ENCODE measurements at places on chromosomes 1 and 21.

DNA sequence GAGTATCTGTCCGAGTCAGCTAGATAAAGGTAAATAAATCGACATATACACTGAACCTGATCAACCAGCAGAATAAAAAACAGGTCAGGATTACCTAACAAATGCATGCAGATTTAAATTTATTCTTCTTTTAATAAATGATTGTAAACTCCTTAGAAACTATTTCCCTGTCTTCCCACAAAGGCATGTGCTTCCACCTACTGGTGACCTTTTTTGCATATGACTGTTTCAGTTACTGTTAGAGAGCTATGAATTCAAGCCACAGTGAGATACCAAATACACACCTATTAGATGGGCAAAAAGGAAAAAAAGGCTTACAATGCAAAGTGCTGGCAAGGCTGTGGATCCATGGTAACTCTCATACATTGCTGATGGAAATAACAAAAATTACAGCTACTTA is 957.4 kb upstream of the NCAM2 start:
- no peak for DNase-seq

- DNase-seq = no peak
Observed at GRCh38 chr1:220798338-220798737, 11.6 kb downstream of the MTARC1 start.

DNA sequence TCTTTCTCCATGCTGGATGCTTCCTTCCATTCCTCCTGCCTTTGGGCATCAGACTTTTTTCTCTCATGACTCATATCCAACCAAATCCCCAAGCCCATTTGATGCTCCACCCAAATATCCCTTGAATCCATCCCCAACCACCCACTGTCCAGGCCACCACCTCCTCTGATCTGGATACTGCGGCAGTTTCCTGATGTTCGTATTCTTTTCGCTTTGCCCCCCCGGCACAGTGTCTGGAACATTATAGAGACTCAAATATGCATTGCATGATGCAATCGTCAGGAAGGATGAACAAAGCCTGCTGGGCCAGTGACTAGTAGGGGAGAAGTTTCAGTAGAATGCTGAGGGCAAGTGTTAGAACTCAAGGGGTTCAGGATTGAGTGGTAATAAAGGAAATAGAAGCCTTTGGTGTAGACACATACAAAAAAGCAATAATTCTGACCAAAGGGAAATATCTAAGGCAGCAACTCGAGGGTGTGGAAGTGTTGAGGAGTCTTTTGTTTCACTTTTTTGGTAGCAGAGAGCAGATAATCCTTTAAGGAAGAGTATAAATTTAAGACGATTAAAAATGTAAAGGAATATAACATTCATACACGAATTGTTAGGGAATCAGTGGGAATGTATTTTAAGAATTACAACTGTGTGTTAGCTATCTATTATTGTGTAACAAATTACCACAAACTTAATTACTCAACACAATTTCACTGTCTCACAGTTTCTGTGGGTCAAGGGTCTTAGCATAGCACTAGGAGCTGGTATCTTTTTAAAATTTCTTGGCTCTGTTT is 7.5 kb downstream of the S100A11 start:
- DNase-seq = no peak

DNA sequence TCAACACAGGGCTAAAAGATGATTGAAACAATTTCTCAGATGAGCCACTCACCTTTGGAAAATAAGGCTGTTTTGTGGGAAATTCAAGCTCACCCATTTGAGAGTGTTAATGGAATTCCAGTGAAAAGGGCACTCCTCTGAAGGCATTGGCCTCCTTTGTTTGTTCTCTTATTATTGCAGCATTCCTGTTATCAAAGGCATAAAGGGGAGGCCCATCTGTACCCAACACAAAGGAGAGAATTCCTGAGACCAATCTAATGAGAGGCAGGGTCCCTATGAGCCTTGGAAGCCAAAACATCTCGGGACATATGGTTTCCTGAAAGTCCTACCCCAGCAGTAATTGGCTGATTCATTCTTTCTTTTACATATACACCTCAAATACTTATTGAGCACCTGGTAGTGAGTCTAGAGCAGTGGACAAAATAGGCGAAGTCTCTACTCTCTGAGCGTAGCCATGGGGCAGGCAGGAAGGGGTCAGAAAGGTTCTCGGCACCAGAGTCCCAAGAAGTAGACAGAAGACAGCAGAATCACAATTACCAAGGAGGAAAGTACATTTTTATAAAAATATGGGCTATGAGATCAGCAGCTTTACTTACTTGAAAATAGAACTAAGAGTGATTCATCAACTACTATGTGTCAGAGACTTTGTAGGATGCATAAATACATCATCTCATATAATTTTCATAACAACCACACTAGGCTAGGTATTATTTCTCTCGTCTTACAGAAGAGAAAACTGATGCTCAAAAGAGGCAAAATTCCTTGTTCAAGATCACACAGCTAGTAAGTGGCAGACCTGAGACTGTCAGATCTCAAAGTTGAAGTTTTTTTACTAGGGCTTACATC is 218.7 kb downstream of the DAB1 start:
- DNase-seq = no peak

DNA sequence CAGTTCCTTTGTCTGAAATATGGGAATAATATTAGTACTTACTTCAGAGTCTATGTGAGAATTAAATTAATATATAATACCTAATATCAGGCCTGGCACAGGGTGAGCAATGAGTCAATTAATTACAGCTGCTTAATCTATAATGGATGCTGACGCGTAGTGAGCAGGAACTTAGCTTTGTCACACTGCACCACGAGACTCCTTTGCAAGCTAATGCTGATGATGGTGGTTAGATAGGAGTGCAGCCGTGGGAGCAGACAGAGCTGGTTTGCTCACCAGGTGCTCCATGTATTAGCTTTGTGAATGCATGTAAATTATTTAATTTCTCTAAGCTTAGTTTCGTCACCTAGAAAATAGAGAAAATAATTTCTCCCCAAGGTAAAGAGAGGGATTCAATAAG is 35.1 kb downstream of the KCNJ15 start:
- no peak for DNase-seq

- no peak for DNase-seq
Observed at GRCh38 chr21:45891388-45892155, 90.0 kb upstream of the COL6A1 start.

DNA sequence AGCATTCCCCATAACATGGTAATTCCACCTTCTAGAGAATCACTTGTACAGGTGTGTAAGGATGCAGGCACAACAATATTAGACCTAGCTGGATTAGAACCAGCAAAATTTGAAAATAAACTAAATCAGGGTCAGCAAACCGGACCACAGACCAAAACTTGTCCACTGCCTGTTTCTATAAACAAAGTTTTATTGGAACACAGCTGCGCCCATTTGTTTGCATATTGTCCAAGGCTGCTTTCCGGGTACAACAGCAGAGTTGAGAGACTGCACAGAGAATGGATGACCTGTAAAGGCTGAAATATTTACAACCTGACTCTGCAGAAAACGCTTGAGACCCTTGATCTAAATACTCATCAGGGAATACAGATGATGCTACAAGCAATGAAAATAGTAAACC is 73.6 kb upstream of the SLC45A1 start:
- no peak for DNase-seq

GRCh38 chr1:87714278-87714677 is 385.6 kb downstream of the LMO4 start:
- no peak for DNase-seq

GRCh38 chr1:109351457-109351856 is 44.6 kb upstream of the MYBPHL start:
- DNase-seq = no peak

Data from NCI-H1417 treated with DMSO at 0.1 percent for 48 hours (cell line).